Fibroblast of skin of right biceps (primary cell): ENCODE measurements at places on chromosomes 2 and 18.

DNA sequence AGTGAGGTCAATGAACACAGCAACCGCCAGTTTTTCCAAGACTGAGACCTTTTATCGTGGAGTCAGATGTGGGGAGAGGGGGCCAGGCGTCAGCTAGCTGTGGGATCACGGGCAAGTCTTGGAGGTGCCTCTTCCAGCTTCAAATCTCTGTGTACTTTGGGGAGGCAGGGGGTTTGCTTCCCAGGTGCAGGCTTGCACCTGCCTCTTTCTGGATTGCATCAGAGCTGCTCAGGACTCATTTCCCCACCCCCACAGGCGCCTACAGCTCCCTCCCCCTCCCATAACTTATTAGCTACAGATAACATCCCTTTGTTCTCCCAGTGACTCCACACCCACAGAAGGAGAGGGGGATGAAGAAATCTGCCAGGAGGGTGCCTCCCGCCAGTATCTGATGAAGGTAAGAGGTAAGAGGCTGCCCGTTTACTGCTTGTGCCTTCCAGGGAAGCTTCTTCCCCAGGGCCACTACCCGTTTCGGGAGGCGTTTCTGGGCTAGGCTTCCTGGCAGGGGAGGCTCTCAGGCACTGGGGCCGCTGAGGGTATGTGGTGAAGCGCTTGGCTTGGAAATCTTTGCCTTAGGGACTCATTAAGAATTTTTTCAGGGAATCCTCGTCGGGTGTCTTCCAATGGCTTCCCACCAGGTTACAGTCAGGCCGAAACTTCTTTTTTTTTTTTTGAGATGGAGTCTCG, 18.8 kb upstream of the MRPL33 start:
- no peak for DNase-seq

DNA sequence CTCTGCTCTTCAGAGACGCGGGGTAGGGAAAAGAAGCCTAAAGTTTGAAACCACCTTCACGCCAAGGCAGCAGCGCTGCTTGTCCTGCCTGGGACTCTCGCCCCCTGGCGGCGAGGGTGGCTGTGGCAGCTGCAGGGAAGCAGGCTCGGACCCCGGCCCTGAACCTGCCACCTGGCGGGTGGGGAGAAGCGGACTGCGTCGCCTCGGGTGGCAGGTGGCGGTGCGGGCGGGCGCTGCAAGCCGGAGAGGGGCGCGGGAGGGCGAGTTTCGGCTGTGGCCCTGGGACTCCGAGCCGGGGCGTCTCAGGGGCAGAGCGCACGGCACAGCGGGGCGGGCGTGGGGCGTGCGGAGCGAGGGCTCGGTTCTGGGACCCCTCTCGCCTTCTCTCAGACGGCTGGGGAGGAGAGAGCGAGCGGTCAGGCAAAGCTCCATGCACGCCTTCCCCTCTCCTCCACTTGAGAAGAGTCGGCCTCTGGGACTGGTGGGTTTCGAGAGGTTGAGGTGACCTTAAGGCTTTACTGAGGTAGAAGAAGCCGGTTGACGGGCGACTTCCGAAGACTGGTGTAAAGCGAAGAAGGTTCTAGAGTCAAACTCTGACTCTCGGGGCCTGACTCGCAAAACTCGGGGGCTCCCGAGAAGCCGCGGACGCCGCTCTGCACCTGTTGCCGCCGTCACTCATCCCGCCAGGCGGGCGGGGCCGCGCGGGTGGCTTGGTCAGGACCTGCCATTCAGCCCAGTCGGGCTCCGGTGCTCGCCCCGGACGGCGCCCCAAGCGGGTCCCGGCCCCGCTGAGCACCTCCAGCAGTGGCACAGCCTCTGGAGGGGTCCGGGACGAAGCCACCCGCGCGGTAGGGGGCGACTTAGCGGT, 1.1 kb upstream of the BOLL start:
- DNase-seq, result peak; percentile 17

DNA sequence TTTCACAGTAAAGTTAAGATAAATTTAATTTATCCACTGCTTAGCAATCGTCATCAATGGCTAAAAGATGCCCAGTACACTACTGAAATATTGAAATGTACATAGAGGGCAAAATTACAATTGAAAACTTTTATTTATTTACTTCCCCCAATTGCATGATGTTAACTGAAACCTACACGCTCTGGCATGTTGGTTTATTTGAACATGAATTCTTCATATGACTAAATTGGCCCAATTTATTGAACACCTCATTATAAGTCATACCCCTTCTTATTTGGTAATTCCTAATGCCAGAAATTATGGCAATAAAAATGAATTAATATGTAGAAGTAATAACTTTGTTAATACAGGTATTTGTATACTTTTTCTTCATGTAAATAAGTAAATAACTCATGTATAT, 183.0 kb upstream of the ZC3H15 start:
- no peak for DNase-seq

DNA sequence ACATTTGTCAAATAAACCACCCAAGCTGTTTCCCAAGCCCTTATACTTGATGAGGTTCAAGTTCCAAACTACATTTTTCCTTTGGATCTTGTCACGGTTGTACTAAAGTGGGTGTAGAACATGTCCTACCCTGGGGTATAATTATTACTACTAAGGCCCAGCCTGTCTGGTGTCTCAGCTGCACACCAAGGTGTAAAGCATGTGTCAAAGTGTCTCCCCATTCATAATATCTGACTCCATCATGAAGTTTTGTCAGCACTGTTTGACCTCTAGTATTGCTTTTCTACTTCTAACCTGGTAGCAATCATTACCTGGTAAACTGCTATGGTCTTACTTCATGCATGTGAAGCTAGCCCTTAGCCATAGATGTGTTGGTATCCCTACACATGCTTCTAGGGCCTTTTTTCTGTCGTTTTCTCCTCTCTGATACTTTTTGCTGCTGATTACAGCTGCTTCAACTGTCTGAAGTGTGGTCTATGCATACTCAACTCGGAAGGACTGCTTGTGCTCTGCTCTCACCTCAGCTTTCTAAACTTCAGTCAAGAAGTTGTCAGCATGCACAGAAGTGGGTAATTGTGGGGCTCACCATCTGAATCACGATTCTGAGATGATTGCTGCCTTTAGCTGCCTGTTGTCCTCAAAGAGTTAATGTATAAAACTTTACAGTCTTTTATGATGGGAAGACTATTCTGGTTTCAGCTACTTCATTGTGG, 445.7 kb upstream of the TRIB2 start:
- no peak for DNase-seq

DNA sequence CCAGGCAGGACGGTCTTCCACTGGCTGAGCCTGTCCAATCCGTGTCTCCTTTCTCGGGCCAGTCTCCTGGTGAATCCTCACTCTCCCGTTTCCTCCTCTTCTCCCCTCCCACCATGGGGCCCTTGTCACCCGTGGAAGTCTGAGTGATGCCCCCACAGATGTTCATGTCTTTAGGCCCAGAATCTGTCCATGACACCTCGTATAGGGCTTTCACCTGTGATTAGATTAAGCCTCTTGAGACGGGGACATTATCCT, 193.5 kb downstream of the ZFP36L2 start:
- no peak for DNase-seq

- no peak for DNase-seq
Measured at GRCh38 chr2:169493360-169493759, 14.1 kb downstream of the BBS5 start.

- no peak for DNase-seq
Measured at GRCh38 chr18:11146238-11146946, 3.0 kb downstream of the PIEZO2 start.

GRCh38 chr2:239676716-239677452, 276.1 kb upstream of the HDAC4 start:
- DNase-seq, result no peak

GRCh38 chr2:43958397-43959275, 37.2 kb downstream of the LRPPRC start:
- DNase-seq, result no peak

GRCh38 chr2:165793161-165793778, 777 bp downstream of the GALNT3 start:
- no peak for DNase-seq

DNA sequence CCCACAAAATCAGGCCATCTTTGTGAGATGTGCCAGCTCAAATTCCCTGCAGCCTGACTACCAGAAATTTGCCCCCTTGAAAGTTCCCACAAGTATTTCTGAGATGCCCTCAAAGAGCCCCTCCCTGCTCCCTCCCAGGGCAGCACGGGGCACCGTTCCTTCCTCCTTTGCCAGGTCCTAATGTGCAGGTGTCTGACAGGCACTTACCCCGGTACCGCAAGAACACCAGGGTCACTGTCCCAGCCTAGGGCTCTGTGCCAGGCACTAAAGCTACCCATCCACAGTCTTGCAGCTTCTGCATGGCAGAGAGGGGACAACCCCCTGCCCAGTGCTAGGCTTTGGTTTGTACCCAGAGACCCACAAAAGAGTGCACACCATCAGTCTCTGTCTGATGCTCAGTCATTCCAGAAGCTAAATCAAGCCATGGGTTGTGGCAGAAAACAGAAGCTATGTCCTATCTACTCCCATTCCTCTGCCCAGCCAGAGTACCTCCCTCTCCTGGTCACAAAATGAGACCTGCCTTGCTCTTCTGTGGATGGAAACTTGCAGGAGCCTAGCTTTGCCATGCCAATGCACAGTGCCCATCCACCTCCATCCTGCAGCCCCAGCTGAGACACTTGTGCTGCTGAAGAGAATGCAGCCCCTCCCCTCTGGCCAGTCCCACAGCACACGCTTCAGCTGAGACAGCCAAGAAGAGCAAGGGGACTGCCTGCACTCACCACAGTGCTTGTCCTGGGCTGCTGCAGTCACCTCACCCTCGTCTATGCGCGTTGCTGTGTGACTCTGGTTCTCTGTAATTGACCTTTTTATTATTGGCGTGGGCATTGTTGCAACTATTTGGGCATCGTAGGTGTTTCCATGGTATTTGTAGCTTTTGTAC, 48.7 kb downstream of the INPP5D start:
- DNase-seq, result no peak

- no peak for DNase-seq
Measured at GRCh38 chr2:174335254-174335987, 667 bp downstream of the SP9 start.

- no peak for DNase-seq
Measured at GRCh38 chr2:240459401-240460252, 24.2 kb downstream of the GPC1 start.

DNA sequence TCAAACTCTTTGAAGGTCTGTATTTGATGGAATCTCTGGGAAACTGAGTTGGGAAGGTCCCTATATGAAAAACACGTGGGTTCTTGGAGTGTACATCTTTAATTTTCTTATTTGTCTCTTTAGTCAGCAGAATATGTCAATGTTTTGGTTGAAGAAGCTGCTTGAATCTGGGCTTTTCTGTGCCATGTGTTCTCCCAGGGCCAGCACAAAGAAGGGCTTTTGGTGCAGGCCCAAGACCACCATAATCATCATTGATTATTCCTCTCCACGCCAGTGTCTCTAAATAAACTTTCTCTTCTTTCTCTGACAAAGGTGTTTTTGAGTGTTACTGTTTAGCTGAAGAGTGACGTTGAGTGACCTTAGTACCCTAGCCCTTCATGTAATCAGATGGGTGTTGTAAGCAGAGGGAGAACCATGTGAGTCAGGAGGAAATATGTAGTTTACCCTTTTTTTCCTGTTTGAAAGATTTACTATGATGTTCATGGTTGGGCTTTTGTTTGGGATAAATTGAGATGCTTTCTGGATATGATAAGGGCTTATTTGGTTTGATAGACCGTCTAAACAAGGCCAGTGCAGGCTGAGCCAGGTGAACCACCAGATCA, 11.6 kb upstream of the TNP1 start:
- no peak for DNase-seq

DNA sequence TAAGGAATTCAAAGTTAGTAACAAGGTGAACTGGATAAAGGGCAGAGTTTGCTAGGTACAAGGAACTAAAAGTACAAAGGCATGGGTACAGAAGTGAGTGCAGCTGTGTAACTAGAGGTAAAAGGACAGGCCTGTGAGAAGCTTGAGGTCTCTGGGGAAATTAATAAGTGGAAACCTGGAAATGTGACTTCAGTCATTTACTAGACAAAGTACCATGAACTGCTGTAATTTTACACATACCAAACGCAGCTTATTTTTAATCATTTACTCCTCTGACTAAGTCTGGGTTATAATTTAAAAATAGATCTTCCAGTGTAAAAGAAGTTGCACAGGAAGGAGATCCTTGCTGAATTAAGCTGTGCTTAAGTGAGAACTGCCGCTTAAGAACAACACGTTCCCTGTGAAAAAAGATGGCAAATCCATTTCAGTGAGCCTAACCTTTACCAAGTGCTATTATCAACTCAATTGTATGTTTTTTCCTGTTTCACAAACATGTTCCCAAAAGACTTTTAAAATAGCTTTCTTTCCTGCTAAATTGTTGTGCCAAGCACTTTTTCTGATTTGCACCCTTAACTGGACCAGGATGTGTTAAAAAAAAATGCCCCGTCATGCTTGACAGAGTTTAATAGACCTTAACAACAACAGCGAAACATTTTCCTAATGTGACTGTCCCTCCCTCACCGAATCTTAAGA, 44.3 kb downstream of the CALCRL start:
- no peak for DNase-seq

DNA sequence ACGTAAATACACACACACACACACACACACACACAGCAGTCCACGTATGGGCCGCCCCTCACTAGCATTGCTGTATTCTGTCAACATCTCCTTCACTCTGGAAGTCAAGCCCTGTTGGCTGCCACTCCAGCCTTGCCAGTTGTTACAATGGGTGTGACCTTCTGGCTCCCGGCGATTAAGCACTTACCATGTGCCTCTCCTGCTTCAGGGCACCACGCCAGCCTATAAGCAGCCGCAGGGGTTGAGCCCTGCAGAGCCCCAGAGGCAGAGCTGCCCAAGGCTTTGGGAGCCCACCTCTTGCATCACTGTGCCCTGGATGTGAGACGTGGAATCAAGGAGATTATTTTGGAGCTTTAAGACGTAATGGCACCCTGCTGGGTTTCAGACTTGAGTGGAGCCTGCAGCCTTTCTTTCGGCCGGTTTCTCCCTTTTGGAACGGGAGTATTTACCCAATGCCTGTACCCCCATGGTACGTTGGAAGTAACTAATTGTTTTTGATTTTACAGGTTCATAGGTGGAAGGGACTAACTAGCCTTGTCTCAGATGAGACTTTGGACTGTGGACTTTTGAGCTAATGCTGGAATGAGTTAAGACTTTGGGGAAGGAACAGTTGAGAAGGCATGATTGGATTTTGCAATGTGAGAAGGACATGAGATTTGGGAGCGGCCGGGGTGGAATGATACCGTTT, 54.5 kb upstream of the ROCK2 start:
- no peak for DNase-seq

DNA sequence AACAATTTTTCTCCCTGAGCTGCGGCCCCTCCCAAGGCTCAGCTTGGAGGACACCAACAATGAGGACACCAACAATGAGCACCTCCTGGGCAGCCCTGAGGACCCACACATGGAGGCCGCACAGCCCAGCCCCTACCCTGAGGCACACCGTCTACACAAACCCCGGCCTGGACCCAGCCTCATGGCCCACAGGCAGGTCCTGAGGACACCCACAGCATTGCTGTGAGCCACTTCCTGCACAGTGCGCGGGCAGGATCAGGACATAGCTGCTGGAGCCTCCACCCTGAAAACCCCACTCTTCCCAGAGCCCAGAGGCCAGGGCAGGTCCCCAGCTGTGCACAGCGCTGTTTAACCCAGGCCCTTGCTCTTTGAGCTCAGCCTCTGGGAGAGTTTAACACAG, 194.3 kb downstream of the RTP5 start:
- no peak for DNase-seq
